NCI-H187 (cell line): ENCODE measurements at places on chromosomes 16 and 17.

- DNase-seq, result no peak
Observed at GRCh38 chr16:86662195-86662594, 83.8 kb downstream of the FOXL1 start.

GRCh38 chr17:28928061-28928460 is 23.3 kb downstream of the PHF12 start:
- no peak for DNase-seq

- DNase-seq, result no peak
Observed at GRCh38 chr17:71180801-71181385, 939.9 kb upstream of the SOX9 start.

DNA sequence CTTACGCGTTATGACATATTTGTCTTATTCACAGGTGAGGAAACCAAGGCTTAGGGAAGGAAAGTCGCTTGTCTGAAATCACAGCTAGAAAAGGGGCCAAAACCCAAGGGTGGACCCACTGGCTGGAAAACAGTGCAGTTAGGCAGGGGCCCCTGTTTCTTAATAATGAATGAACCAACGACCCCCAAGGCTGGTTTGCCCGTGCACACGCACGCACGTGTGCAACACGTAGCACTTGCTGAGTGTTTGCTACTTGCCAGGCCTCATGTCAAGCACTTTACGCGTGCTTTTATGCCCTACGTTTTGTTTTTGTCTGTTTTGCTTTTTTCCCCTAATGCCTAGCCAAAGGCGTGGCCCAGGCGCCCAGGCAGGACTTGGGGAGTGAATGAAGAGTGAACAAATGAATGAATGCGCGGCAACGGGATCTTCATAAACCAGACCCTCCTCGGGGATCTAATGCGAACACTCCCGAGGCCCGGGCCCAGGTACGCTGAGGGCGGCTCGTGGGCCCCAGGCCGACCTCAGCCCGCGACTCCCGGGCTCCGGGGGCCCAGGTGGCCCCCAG is 571 bp upstream of the USP10 start:
- no peak for DNase-seq

GRCh38 chr16:10521681-10522274 is 58.6 kb downstream of the EMP2 start:
- no peak for DNase-seq

GRCh38 chr17:43644081-43644480 is 17.6 kb downstream of the MEOX1 start:
- no peak for DNase-seq

DNA sequence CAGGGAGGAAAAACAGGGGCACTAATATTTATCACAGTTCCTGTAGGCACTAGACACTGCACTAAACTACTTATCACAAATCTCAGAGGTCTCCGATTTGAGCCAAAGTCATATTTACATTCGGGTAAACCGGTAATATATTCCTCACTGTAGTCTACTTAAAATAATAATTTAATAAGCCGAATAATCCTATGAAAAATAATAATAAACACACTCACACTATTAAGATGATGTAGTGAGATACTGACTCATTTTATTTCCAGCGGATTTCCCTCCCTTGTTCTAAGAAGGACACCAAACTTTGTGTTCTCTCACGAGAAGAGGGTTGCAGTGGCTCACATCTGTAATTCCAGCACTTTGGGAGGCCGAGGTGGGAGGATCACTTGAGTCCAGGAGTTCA is 36.6 kb upstream of the TNRC6A start:
- DNase-seq, result no peak

DNA sequence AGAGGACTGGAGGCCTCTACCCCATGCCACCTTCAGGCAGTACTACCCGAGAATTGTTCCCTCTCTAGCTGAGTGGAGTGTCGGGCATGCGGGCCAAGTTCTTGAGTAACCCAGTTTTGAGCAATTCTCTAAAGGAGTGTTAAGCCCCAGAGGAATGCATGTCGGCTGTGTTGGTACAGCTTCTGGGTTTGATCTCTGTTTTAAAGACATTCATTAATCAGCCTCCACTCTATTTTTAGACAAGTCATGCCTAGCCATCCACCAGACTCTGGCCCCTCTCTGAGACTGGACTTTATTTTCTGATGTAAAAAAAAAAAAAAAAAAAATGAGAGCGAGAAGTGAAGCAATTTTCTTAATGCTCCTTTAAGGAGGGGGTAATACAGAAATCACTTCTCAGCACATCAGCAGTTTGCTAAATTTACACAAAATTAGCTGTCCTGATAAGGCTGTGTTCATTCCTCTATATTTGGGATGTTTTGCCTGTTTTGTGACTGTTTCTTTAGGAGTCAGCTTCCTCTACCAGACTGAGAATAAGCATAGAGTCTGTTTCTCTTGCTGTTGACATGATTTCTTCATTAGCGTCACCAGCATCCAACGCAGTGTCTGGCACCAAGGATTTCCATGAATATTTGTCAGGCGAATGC is 88.7 kb downstream of the AXIN2 start:
- no peak for DNase-seq

- DNase-seq, result no peak
Observed at GRCh38 chr16:8571061-8571596, 19.2 kb downstream of the TMEM114 start.

DNA sequence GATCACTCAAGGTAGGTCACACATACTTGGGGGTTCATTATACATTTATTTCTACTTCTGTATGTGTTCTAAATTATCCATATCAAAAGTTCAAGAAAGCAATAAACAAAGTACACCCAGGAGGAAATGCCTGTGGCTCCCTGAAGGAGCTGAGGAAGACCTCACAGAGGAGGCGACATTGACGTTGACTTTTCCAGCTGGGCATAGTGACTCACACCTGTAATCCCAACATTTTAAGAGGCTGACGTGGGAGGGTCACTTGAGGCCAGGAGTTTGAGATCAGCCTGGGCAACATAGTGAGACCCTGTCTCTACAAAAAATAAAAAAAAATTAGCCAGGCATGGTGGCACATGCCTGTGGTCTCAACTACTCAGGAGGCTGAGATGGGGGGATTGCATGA is 16.3 kb downstream of the ITGAD start:
- DNase-seq, result no peak

- no peak for DNase-seq
Observed at GRCh38 chr16:31466381-31466841, 5.5 kb upstream of the TGFB1I1 start.

DNA sequence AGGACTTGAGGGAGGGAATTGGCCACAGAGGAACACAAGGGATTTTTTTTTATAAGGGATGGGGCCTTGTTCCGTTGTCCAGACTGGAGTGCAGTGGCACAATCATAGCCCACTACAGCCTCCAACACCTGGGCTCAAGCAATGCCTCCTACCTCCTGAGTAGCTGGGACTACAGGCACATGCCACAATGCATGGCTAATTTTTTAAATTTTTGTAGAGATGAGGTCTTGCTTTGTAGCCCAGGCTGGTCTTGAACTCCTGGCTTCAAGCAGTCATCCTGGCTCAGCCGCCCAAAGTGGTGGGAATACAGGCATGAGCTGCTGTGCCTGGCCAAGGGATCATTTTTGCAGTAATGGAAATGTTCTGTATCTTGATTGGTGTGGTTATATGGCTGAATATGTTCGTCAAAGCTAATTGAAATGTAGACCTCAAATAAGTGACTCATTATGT is 56.9 kb downstream of the VMP1 start:
- no peak for DNase-seq

DNA sequence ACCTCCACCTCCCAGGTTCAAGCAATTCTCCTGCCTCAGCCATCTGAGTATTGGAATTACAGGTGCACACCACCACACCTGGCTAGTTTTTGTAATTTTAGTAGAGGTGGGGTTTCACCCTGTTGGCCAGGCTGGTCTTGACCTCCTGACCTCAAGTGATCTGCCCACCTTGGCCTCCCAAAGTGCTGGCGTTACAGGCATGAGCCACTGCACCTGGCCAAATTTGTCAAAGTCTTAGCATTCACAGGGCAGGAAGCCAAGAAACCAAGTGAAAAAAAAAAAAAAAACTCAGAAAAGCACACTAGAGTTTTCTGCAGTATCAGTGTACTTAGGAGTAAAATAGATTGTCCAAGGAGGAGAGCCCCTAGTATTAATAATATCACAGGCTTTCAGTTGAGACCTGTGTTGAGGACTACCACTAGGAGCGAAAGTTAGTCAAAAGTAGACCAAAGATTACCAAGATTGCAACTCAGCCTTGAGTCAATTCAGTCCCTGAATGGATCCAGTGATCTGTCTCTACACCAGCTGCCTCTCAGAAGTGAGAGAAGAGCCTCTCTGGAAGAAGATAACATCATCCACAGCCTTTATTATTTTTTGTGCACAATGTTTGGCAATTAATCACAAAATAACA is 159.7 kb downstream of the CEP112 start:
- no peak for DNase-seq

DNA sequence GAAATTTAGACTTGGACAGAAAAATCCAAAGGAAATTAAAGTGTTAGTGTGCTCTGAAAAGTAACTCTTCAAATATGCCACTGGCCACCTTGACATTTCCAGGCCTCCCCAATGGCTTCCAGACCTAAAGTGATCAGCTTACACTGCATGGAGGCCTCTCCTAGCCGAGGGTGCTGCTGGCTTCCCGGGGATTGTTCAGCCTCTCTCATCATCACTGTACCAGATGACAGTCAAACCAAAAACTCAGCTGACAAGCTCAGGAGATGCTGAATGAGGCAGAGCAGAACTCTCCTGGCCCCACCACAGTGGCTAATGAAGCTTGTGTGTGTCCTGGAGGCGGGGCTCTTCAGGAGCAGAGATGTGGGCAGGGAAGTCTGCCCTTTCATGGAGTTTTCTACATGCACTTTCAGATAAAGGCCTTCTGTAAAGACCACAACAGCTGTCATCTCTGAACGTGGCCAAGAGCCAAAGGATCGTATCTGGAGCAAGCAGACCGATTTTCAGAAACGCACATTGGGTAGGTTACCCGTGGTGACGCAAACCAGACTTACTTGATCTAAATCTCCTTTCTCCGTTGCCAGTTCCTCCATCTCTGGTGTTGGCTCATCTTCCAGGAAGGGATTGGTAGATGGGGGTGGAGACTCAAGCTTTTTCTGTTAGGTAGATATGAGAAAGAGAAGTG is 113.3 kb downstream of the VPS53 start:
- no peak for DNase-seq

DNA sequence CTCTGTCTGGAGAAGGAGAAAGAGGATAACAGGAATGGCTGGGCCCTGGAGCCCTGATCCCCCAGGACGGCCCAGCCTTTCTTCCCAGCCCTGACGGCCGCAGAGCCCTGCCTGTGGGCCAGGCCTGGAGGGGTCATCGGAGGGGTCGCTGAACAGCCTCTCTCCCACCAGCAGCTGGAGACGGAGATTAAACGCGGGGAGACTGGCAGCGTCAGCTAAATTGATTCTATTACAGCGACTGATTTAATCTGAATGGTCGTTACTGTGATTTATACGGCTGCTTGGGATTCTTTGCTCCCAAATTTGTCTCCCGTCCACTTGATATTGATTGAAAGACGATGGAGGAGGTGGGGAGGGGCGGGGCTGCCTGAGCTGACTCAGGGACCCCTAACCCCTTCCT is 7.1 kb upstream of the CDH15 start:
- no peak for DNase-seq

DNA sequence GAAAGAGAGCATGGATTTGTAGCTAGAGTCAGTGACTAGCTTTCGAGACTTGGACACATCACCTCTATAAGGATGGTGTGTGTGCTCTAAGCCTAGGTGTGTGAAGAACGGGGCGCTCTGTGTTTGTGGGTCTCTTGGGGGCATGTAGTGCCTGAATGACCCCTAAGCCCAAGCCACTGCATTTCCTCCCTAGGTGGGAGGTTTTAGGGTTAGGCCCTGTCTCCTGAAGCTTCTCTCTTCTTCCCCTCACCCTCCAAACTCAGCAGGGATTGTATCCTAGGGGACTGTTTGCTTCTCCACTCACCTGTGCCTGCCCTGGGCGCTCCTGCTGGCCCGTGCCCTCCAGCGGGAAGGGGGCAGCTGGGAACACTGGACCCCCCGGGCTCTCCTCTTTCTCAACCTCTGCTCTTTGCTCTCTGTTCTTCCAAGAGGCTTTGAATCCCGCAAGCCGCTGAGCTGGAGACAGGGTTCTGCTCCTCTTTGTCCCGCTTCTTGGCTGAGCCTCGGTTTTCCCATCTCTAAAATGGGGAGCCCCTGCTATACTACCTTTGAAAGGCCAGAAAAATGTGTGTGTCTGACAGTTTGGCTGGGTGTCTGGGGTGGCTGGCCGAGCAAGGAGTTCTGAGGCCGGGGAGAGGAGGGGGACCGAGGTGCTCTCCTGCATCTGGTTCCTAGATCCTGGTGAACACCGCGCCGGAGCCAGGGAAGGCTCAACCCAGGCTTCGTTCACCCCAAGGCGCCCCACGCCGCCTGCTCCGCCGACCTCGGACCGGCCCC is 810 bp downstream of the CYGB start:
- no peak for DNase-seq

DNA sequence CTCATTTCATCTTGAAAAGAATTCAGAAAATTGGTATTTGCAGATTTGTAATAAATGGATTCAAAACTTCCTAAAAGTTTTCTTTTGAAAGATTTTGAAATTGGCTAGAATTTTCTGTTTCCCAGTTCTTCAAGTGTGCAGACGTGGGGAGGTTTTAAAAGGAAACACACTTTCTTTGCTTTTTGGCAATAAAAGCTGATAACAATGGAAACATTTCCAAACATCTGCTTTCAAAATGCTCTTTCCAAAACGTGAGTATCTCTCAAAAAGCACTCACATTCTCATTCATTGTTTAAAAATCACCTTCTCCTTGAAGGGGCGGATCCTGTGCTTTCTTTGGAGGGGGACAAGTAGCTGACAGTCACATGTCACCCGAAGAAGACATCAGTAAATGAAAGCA is 8.6 kb upstream of the GSG1L start:
- no peak for DNase-seq

DNA sequence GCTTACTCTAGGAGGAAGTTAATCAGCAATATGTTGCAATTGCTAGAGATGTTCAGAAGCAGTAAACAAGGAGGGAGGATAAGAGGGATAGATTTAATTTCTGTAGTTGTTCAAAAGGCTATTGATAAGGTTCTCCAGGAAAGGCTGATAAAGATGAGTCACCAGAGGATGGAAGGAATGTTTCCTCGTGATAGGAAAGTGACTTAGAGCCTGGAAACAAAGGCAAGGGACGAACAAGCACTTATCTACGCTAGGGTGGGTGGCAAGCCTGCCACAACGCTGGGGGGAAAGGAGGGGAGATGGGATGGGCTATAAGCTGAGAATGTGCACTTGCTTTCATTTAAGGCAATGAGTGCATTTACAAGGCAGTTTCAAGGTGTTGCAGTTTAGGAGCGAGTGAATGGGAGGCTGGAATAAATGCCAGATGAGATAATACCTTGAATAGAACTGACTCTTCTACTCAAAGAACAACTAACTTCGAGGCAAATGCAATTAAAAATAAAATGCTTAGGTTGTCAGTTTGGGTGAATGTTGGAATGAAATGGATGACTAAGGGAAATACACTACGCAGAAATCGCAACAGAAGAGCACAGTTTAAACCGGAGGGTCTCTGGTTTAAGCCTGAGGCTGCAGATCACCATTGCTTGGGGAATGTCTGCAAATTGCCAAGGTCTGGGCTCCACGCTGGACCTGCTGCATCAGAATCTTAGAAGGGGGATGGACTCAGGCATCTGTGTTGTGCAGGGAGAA is 76.0 kb upstream of the RBBP6 start:
- DNase-seq, result no peak
